Activated naive CD4-positive, alpha-beta T cell treated with anti-CD3 and anti-CD28 coated beads for 36 hours (primary cell): ENCODE measurements at places on chromosomes 1 and 21. TPM values are rescaled to one million over a fixed set of nuclear protein-coding genes. Genes with fewer than 3 reads are reported as not detected.

Gene TTC24
- 3.9 TPM for total RNA-seq

Gene LCE3D
- total RNA-seq = not detected

Gene TRIM67
- total RNA-seq = not detected

DNA sequence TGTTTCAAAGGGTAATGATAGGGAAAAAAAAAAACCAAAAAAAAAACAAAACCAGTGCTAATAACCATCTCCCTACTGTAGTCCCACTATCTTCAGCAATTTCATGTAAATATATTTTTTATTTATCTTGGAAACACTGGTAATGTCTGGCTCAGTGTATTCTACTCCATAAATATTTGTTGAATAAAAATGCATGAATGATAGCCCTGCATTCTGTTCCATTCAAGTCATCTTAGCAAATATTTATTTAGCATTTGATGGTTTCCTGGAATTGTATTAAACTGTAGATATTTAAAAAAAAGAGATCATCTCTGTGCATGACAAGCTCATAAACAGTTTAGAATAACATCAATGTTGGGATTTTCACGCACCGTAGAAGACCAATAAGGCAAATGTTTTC lies 24.2 kb downstream of the IL23R start:
- DNase-seq = no peak

DNA sequence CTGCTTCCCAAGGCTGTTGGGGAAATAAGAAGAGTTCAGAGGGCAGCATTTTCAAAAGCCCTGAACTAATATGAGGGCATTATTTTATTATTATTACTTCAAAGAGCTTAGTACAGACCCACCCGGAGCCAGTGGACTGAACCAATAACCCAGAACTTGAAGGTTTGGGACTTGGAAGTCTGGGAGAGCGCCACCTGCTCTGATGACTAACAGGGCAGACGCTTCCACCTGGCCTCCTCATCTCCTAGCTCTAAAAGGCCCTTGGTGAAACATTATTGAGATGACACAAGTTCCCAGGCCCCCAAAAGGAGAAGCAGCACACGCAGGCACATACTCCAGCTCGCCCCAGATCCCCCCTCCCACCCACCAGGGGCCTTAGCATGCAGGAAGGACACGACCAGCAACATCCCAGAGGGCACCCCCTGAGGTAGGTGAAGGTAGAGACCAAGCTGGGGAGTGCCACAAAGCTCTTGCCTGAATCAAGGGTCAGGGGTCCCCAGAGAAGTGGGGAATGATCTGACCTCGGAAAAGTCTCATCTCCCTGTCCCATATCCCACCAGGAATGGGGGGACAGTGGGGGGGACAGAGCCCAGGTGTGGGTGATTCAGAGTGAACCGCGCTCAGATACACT lies 1.3 kb downstream of the DLGAP3 start:
- DNase-seq = no peak

DNA sequence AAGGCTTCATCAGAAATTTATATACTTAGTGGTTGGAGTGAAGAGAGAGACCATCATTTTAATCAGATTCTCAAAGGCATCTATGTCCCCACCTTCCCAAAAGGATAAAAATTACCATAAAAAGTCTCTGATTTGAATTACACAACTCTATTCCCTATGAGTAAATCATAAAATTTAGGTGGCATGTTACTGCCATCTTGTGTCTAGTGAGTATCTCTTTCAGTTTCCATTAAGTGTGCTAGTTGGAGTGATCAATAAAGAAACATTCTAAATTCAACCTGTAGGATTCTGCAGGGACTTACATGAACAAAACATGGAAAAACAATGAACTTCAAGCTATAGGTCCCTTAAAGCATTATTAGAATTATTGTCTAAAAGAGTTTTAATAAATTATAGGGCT lies 655.4 kb downstream of the LTN1 start:
- no peak for DNase-seq

- DNase-seq = no peak
Measured at GRCh38 chr21:14838400-14838799, 226.4 kb downstream of the NRIP1 start.

- DNase-seq = peak; percentile 22
Measured at GRCh38 chr1:41638086-41639024, 153.9 kb upstream of the EDN2 start.
